Activated T-cell treated with anti-CD3 and anti-CD28 coated beads, Interleukin-2, amount 50 U/mL, for 72 hours (primary cell): ENCODE measurements at places on chromosomes 2 and 18. TPM values are rescaled to one million over a fixed set of nuclear protein-coding genes. Genes with fewer than 3 reads are reported as not detected.
A peak's percentile ranks its signal among the peaks of the same experiment; 100 is the strongest.

Gene CCDC102B
- total RNA-seq: 3.3 TPM

Gene HAAO
- total RNA-seq: 6.1 TPM

Gene OR6B2
- total RNA-seq: not detected

Gene VWA3B
- total RNA-seq: 0.21 TPM

Gene LRP2
- total RNA-seq: 0.70 TPM

Gene CCT7
- 305 TPM for total RNA-seq

Gene RBFA
- 13.9 TPM for total RNA-seq

Gene CCL20
- 21.9 TPM for total RNA-seq

Gene SCN7A
- not detected for total RNA-seq

DNA sequence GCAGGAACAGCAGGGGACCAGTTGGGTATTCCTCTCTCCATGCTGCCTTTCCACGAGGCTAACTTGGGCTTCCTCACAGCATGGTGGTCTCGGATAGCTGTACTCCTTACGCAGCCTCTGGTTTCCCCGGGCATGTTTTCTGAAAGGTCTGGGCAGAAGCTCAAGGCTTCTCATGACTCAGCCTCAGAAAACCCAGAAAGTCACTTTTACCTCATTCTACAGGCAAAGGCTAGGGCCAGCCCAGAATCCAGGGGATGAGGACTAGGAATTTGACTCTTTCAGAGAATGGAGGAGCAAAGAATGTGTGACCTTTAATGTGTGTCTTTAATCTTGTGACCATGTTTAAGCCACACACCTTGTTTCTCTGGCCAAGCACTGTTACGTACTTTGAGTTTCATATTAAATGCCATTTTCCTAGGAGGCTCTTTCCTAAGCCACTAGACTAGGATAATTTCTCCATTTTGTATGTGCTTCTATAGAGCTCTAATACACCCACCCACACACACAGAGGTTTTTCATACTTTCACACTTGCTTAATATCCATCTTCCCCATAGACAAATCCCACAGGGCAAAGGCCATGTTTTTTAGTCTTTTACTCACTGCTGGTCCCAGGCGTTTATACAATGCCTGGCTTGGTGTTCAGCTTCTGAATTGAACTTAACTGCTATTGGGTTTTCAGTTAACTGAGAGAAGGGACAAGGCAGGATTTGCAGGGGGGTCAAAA lies 77.3 kb downstream of the LONRF2 start:
- H3K4me1 ChIP-seq: no peaks in the 10 kb centered on the region
- no peaks in the 10 kb centered on the region for H3K36me3 ChIP-seq
- peaks cover 14% of the 10 kb centered on the region for H3K27me3 ChIP-seq
- DNase-seq: no peak
- no peak overlapping the region for H3K27ac ChIP-seq
- no peak overlapping the region for H3K4me3 ChIP-seq

DNA sequence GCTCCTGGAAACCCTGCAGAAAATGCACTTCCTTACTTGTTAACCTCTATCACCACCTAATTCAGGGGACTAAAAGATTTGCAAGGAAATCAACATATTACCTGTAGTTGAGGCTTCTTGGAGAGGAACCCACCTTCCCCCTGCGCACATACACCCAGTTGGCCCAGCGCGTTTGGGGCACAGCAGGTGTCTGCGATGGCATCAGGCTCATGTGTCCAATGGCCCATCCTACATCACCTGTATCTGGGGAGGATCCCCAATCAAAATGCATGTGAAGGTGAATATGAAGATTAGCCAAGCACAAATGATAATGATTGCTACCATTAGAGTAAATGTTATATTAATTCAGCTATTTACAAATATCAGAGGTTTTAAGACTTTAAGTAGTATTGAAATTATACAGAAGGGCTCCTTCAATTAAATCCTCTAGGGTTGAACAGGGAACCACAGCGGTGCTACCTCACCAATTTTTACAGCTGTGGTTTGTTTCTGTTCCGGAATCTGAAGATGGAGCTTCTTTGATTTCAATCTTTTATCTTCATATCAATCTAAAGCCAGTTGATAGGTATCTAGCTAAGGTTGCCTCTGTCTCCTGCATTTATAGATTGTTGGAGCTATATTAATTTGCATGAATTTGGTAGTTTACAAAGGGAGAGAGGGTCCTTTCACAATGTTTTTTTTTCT lies 486.0 kb downstream of the RNF144A start:
- peaks cover 13% of the 10 kb centered on the region for H3K4me1 ChIP-seq
- H3K27ac ChIP-seq: no peak overlapping the region
- no peak overlapping the region for H3K4me3 ChIP-seq
- no peaks in the 10 kb centered on the region for H3K36me3 ChIP-seq
- DNase-seq: no peak

DNA sequence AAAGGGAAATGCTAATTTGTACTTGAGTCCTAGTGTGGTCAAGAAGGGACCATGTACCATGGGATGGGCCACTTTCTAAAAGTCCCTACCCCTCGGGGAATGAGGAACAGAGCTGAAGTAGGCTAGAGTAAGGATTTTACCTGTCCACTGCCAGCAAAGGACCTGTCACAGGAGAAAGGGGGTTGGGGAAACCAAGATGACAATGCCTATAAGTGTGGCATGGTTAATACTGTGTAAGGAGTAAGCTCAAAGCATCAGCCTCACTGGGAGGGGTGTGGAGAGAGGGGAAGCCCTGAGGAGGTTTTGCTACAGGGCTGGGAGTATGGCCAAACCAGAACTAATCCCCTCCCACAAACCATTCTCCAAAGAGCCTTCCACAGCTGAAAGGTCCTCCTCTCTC lies 15.8 kb downstream of the GKN2 start:
- H3K4me1 ChIP-seq: peaks cover 8% of the 10 kb centered on the region
- H3K27ac ChIP-seq: no peak overlapping the region
- H3K4me3 ChIP-seq: no peak overlapping the region
- H3K27me3 ChIP-seq: peaks cover 40% of the 10 kb centered on the region
- no peak for DNase-seq

DNA sequence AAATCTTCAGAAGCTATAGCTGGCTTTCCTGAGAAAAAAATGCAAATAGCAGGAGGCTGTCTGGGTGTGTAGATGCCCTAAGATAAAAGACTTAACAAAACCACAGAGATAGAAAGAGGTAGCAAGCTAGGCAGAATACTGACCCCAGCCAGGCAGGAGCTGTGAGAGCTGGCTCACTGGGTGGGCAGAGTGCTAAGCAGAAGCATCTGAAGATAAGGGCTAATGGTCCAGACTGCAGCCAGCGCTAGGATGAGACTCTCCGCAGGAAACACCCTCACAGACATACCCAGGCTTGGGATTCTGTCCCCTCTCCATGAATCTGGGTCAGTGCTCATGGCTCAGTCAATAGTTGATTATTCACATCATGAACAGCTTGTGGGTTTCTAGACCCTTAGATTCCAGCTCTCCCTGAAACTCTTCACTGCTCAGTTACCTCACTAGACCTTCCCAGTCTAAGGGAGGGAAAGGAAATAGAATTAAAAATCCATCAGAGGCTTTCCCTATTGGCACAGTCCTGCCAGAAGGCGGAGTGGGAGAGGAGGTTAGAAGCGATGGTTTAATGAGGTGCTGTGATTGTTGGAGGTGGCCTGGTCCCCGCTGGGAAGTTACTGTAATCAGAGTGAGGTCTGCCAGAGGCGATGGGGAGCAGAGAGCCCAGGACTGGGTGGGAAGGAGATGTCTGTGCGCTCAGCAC lies 21.4 kb upstream of the CCBE1 start:
- no peaks in the 10 kb centered on the region for H3K27me3 ChIP-seq
- DNase-seq: no peak
- no peaks in the 10 kb centered on the region for H3K36me3 ChIP-seq
- H3K4me1 ChIP-seq: no peaks in the 10 kb centered on the region
- no peak overlapping the region for H3K4me3 ChIP-seq
- H3K27ac ChIP-seq: no peak overlapping the region

GRCh38 chr2:54879032-54879431 lies 155.6 kb downstream of the EML6 start:
- no peak overlapping the region for H3K27ac ChIP-seq
- H3K27me3 ChIP-seq: peaks cover 6% of the 10 kb centered on the region
- DNase-seq: no peak

DNA sequence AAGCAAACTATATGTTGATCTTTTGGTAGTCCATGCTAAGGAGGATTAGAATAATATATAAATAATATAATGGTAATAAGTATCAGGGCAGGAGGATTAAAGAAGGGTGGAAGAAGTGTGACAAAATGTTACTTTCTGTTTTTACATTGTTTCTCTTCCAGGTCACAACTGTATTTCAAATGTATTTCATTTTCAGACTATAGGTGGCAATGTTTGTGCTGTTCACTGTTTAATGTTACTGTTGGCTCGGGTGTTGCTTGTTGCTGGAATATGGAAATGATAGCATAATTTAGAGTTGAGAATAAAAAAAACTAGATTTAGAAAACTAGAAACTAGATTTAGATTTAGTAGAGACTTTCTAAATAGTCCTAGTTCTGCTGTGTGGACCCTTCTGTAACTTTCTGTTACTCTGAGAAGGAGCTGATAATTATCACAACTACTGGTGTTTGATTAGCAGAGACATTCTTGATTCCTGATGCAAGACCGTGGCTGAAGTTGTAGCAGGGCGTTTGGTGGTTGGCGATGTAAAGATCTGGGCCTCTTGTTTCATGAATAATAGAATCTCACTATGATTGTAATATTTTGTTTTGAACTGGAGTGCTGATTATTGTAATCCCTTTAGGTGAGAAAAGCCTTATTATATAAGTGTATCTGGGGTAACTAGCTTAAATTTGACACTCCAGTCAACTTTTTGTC lies 7.9 kb downstream of the NEDD4L start:
- DNase-seq: no peak
- H3K27me3 ChIP-seq: no peaks in the 10 kb centered on the region
- no peaks in the 10 kb centered on the region for H3K36me3 ChIP-seq
- no peak overlapping the region for H3K4me3 ChIP-seq

- H3K27me3 ChIP-seq: peaks cover 40% of the 10 kb centered on the region
- H3K4me1 ChIP-seq: no peaks in the 10 kb centered on the region
- no peak for DNase-seq
- no peak overlapping the region for H3K27ac ChIP-seq
- H3K36me3 ChIP-seq: no peaks in the 10 kb centered on the region
Observed at GRCh38 chr18:63895190-63895589, 7.7 kb downstream of the SERPINB2 start.

DNA sequence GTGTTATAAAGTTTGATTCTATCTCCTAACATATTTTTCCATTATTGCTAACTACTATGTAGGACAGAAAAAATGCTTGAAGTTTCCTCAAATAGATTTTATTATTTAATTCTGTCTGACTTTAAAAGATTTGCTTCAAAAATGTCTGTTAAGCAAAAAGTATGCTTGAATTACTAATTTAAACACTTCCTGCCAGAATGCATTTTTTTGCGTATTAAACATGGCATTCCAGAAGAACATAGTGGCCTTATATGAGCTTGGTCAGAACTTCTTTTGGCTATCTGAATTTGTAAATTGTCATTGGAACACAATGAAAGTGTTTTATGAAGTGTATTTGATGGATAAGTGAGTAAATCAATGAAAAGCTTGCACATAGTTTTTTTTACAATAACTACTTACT lies 37.8 kb downstream of the MBD5 start:
- H3K27ac ChIP-seq: no peak overlapping the region
- no peak overlapping the region for H3K4me3 ChIP-seq
- peaks cover 2% of the 10 kb centered on the region for H3K36me3 ChIP-seq

DNA sequence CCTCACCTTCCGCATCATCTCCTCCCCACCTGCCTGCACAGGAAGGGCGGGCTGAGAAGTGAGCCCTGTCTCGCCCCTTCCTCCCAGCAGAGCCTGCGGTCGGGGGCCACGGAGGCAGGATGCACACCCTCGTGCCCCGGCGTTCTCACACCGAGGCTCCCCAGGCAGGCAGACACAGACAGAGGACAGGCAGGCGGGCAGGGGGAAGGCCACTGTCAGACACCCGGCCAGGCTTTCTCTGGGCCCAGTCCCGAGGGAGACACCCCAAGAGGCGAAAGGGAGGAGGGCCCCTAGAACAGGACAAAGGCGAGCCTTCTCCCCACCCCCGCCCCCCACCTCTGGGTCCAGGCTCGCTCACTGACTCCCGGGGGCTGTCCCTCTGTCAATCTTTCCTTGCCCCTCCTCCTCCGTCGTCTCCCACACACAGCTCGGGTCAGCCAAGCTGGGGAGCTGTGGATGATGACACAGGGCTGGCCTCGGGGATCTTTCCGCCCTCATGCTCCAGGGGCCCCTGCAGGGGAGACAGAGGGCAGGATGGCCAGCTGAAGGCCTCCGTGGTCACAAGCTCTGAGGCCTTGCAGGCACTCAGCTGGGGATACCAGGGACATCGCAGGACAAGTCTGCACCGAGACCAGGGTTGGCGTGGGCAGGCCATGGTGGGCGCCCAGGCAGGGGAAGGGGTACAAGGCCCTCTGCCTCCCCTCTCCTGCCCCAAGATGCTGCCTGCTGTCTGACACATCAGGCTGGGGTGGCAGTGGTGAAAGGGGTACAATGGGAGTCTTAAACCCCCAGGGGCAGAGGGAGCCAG lies 24.9 kb downstream of the BIN1 start:
- no peaks in the 10 kb centered on the region for H3K27me3 ChIP-seq

DNA sequence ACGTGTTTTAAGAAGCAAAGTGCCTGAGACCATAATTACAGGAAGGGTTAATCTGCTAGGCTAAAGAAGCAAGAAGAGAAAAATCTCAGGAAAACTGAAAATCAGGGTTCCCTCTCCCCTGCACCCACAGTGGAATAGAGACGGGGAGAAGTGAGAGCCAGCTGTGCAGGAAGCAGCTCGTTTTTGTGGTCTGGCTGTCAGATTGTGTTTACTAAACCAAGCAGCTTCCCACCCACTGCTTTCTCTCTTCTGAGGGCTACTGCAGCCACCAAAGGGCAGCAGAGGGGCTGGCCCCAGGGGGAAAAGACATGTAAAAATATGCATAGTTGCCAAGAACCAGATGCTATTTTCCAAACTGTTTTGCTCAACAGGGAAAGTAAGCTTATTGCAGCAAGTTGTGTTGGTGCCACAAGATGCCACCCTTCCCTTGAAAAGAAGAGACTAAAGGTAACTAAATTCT lies 72.6 kb upstream of the THUMPD2 start:
- no peaks in the 10 kb centered on the region for H3K4me1 ChIP-seq
- H3K4me3 ChIP-seq: no peak overlapping the region
- H3K36me3 ChIP-seq: no peaks in the 10 kb centered on the region
- H3K27ac ChIP-seq: no peak overlapping the region

DNA sequence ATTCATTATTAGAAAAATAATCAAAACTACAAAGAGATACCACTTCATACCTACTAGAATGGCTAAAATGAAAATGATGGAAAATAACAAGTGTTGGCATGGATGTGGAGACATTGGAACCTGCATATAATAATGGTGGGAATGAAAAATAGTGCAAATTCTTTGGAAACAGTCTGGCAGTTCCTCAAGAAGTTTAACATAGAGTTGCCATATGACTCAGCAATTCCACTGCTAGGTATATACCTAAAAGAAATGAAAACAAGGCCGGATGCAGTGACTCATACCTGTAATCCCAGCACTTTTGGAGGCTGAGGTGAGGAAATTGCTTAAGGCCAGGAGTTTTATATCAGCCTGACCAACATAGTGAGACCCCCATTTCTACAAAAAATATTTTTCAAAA lies 41.6 kb upstream of the ACYP2 start:
- peak overlapping the region; percentile 63 for H3K27ac ChIP-seq
- no peaks in the 10 kb centered on the region for H3K27me3 ChIP-seq
- no peak overlapping the region for H3K4me3 ChIP-seq
- H3K36me3 ChIP-seq: no peaks in the 10 kb centered on the region
- peaks cover 5% of the 10 kb centered on the region for H3K4me1 ChIP-seq
- peak; percentile 4 for DNase-seq
